ENCODE measurements at places on chromosomes 4 and X. TPM values are rescaled to one million over a fixed set of nuclear protein-coding genes. Genes with fewer than 3 reads are reported as not detected.

DNA sequence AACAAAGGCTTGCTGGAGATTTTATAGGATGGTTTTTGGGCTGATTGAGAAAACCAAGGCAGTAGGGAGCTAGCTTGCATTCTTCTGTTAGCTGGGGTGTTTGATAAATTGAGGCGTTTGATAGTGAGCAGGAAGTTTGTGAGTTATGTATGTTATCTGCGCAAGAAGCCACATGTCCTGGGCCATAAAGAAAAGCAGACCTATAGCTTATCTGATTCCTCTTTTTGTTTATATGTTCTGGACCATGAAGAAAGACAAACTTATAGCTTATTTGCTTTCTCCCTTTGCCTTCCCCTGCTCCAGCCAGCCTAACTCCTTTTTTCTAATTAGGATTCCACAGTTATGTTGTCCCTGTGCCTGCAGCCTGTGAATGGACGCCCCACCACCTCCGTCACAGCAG lies 9.2 kb downstream of the HNRNPH2 start:
- peaks cover 12% of the 10 kb centered on the region for H3K36me3 ChIP-seq
- no peak overlapping the region for H3K4me3 ChIP-seq
- no peak for DNase-seq
- H3K27ac ChIP-seq: peak overlapping the region; percentile 93
- no peaks in the 10 kb centered on the region for H3K27me3 ChIP-seq

DNA sequence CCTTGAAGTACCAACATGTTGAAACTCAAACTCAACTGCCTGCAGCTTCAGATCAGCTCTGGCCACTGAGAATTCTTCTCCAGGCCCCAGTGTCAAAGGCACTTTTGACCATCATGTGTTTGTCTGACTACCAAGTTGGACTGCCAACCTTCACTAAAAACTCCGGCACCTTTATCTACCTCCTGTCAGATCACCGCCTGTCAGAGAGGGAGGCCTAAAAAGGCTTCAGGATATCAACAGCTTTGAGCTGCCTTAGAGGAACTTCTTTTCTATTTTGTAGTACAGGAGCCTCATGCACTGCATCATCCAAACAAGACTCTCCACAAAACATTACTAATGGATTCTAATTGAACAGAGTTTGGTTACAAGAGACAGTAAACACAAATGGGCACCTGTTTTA lies 2.8 kb downstream of the ACSL1 start:
- no peaks in the 10 kb centered on the region for H3K27me3 ChIP-seq
- peaks cover 2% of the 10 kb centered on the region for H3K4me1 ChIP-seq
- no peaks in the 10 kb centered on the region for H3K36me3 ChIP-seq
- DNase-seq: no peak
- H3K27ac ChIP-seq: no peak overlapping the region

- H3K27ac ChIP-seq: peak overlapping the region; percentile 96
- H3K27me3 ChIP-seq: no peaks in the 10 kb centered on the region
- no peaks in the 10 kb centered on the region for H3K36me3 ChIP-seq
These were observed 48.8 kb downstream of the AFAP1 start for GRCh38 chr4:7890635-7891393.

The SPANXD gene
- total RNA-seq: not detected

DNA sequence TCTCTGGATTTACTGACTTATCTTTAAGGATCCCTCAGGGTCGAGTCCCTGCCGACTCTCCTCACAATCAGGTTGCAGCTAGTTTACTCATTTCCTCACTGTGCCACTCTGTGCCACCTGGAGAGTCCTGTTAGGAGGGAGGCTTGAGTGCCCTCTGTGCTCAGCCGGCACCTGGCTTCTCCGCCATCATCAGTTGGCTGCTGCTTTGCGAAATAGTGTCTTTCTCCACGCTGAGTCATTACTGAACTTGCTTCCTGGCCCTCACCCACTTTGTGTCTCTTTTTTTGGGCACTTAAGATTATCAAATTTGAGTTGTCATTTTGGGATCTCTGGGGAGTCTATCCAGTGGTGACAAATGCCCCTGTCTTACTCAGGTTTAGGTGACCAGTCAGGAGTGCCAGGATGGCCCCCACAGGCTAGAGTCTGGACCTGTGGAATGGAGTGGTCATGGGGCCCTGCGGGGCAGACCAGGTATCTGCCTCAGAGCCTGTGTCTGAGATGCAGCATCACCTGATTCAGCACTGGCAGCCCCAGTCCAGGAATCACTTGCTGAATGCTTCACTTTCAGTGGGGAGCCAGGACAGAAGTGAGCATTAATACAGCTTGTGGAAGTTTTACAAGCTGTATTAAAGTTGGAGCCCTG lies 37.7 kb downstream of the JADE1 start:
- H3K4me3 ChIP-seq: no peak overlapping the region
- H3K27me3 ChIP-seq: no peaks in the 10 kb centered on the region
- DNase-seq: no peak
- peaks cover 6% of the 10 kb centered on the region for H3K36me3 ChIP-seq
- H3K4me1 ChIP-seq: no peaks in the 10 kb centered on the region
- H3K27ac ChIP-seq: no peak overlapping the region

GRCh38 chrX:13540602-13541001 lies 28.8 kb upstream of the EGFL6 start:
- H3K36me3 ChIP-seq: no peaks in the 10 kb centered on the region
- no peak overlapping the region for H3K4me3 ChIP-seq
- no peak for DNase-seq

GRCh38 chr4:122602277-122603142 lies 18.4 kb downstream of the IL21 start:
- no peak overlapping the region for H3K27ac ChIP-seq
- H3K4me1 ChIP-seq: no peaks in the 10 kb centered on the region
- no peaks in the 10 kb centered on the region for H3K36me3 ChIP-seq
- no peak overlapping the region for H3K4me3 ChIP-seq
- DNase-seq: no peak

DNA sequence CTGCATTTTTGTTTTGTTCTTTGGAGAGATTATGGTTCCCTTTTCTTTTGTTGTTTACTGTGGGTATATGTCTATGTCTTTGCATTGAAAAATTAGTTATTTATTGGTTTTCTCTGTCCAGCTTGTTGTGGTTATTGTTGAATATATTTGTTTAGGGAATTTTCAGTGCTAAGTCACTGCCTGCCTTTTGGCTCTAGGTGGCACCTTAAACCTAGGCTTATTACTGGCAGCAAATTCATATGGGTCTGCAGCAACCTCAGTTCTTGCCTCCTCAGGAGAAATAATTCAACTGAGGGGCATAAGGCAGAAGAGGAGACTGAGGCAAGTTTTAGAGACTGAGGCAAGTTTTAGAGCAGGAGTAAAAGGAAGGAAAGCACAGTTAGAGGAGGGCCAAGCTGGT lies 1157.3 kb upstream of the AGA start:
- H3K27ac ChIP-seq: no peak overlapping the region
- H3K36me3 ChIP-seq: no peaks in the 10 kb centered on the region
- no peaks in the 10 kb centered on the region for H3K4me1 ChIP-seq
- no peak overlapping the region for H3K4me3 ChIP-seq
- no peak for DNase-seq
- H3K27me3 ChIP-seq: no peaks in the 10 kb centered on the region

The P2RY8 gene
- 0.18 TPM for total RNA-seq

GRCh38 chr4:185441479-185441878 lies 15.7 kb upstream of the UFSP2 start:
- H3K4me1 ChIP-seq: no peaks in the 10 kb centered on the region
- H3K36me3 ChIP-seq: no peaks in the 10 kb centered on the region
- no peaks in the 10 kb centered on the region for H3K27me3 ChIP-seq
- H3K4me3 ChIP-seq: no peak overlapping the region
- no peak overlapping the region for H3K27ac ChIP-seq

DNA sequence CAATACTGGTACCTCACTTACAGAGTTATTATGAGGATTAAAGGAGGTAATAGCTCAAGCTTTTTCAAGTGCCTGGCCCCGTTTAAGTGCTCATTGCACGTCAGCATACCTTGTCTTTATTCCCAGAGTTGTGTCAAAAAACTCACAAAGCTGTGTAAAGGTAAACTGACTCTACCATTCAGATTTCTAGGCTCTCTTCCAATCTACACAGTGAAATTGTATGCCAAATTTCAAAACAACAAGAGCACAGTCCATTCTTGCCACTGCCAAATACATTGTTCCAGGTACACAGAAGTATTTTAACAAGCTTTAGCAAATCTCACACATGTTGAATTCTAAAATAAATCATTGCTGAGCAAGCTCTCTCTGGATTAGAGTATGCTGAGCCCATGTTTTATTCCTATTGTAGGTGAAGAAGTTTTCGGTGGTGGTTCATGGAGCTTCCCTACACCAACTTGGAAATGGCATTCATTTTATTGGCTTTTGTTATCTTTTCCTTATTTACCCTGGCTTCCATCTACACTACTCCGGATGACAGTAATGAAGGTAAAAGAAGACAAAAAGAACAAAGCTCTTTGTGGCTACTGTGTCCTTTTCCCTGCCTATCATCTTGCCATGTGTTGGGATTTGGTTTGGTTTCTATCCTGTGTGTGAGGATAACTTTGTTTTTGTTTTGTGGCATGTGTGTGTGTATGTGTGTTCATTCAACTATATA lies 16.2 kb downstream of the SMIM31 start:
- H3K27ac ChIP-seq: no peak overlapping the region
- H3K27me3 ChIP-seq: no peaks in the 10 kb centered on the region
- H3K4me1 ChIP-seq: no peaks in the 10 kb centered on the region
- no peak for DNase-seq
- H3K4me3 ChIP-seq: no peak overlapping the region

DNA sequence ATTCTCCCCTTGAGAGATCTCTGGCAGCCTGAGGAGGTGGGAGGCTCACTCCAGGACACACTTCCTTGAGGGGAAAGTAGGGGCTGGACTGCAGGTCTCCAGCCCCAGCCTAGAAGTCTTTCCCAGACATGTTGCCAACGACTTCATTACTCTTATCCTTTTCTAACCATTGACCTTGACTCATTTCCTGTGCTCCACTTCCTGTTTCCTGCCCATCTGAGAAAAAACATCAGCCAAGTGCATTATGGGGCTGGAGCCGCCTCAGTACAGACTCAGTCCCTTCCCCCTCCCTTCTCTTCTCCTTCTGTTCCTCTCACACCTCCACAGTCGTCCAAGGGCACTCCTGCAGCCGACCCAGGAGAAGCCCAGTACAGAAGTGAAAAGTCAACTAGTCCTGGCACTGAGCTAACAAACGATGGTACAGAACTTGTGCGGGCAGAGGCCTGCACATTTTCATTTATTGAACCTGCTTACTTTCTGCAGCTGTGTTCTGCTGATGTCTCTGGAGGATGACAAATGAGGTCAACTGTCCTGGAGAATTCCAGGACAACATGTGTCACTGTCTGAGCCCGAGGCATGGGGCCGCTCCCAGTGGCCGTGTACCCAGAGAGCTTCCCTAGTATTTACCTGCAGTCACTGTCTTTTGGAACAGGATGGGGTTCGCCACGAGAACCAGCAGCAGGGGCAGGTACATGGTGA lies 20.1 kb downstream of the GPR143 start:
- DNase-seq: no peak
- no peak overlapping the region for H3K27ac ChIP-seq
- no peaks in the 10 kb centered on the region for H3K27me3 ChIP-seq
- no peaks in the 10 kb centered on the region for H3K4me1 ChIP-seq
- H3K36me3 ChIP-seq: no peaks in the 10 kb centered on the region

DNA sequence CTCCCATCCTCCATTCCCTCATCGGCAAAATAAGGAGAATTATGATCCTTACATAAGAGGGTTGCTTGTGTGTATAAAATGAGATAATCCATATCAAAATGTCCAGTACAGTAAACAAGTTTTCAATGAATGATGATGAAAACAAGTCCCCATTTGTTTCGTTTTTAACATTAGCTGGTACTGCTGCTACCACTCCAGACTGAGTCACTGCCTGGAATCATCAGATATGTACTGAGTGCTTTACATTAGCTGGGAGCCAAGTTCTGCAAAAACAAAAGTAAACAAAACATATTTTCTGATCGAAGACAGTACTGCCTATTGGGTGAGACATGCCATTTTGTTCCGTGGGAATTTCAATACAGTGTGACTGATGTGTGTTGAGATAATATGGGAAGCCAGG lies 123.2 kb upstream of the IGFBP7 start:
- DNase-seq: no peak
- H3K4me1 ChIP-seq: no peaks in the 10 kb centered on the region
- H3K4me3 ChIP-seq: no peak overlapping the region

The NPY1R gene
- total RNA-seq: not detected

The RIPPLY1 gene
- not detected for total RNA-seq

GRCh38 chr4:115671581-115671980 lies 558.2 kb upstream of the NDST4 start:
- H3K4me3 ChIP-seq: no peak overlapping the region
- no peak overlapping the region for H3K27ac ChIP-seq
- no peaks in the 10 kb centered on the region for H3K4me1 ChIP-seq

GRCh38 chr4:80043541-80043940 lies 29.5 kb downstream of the ANTXR2 start:
- DNase-seq: no peak
- no peak overlapping the region for H3K27ac ChIP-seq
- H3K36me3 ChIP-seq: peaks cover 2% of the 10 kb centered on the region
- no peak overlapping the region for H3K4me3 ChIP-seq

The RAB9B gene
- total RNA-seq: 0.62 TPM

The CT45A3 gene
- not detected for total RNA-seq

The GPC3 gene
- 0.95 TPM for total RNA-seq

The TMPRSS11D gene
- not detected for total RNA-seq

The QDPR gene
- total RNA-seq: 15.2 TPM

The CSAG3 gene
- 0.26 TPM for total RNA-seq

DNA sequence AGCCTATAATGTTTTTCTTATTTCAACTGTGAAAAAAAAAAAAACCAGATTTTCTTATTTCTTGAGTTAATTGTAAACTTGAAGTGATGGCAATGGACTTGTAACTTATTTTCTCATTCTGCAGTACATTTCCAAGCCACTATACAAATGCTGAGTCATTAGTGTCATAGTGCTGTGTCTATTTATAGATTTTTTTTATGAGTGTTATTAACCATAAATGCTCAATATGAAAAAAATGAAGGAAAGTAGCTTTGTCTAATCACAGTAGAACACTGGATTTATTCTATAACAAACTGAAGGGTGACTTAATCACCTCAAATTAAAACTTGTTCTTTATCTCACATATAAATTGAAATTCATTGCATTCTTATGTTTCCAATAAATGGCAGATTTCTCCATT lies 718.6 kb downstream of the CCSER1 start:
- no peaks in the 10 kb centered on the region for H3K36me3 ChIP-seq
- no peak for DNase-seq
- no peaks in the 10 kb centered on the region for H3K27me3 ChIP-seq
- H3K4me3 ChIP-seq: no peak overlapping the region
- no peaks in the 10 kb centered on the region for H3K4me1 ChIP-seq
- H3K27ac ChIP-seq: no peak overlapping the region

The USP17L27 gene
- not detected for total RNA-seq

DNA sequence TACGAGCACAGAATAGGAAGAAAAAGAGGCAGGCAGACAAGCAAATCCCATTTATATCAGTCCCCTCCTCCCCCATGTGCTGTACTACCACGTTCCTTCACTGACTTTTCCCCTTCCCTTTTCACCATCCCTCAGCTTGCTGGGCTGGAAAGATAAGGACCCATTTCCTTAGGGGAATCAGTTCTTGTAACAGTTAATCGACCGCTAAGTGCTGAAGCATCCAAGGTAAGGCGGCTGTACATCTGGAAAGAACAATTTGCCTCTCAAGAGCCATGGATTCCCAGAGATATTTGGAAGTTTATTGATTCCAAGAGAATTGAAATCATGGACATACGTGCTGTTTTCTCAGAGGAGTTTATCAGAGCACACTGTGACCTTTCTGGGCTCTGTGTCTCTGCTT lies 1688.0 kb downstream of the STIM2 start:
- no peaks in the 10 kb centered on the region for H3K36me3 ChIP-seq
- H3K27me3 ChIP-seq: no peaks in the 10 kb centered on the region
- no peak for DNase-seq
- no peak overlapping the region for H3K27ac ChIP-seq

GRCh38 chrX:10120828-10121227 lies 35.9 kb upstream of the CLCN4 start:
- H3K27ac ChIP-seq: no peak overlapping the region
- no peak overlapping the region for H3K4me3 ChIP-seq
- H3K36me3 ChIP-seq: no peaks in the 10 kb centered on the region
- H3K27me3 ChIP-seq: no peaks in the 10 kb centered on the region
- DNase-seq: no peak
- no peaks in the 10 kb centered on the region for H3K4me1 ChIP-seq
